ENCODE measurements at places on chromosomes 16 and 17.

DNA sequence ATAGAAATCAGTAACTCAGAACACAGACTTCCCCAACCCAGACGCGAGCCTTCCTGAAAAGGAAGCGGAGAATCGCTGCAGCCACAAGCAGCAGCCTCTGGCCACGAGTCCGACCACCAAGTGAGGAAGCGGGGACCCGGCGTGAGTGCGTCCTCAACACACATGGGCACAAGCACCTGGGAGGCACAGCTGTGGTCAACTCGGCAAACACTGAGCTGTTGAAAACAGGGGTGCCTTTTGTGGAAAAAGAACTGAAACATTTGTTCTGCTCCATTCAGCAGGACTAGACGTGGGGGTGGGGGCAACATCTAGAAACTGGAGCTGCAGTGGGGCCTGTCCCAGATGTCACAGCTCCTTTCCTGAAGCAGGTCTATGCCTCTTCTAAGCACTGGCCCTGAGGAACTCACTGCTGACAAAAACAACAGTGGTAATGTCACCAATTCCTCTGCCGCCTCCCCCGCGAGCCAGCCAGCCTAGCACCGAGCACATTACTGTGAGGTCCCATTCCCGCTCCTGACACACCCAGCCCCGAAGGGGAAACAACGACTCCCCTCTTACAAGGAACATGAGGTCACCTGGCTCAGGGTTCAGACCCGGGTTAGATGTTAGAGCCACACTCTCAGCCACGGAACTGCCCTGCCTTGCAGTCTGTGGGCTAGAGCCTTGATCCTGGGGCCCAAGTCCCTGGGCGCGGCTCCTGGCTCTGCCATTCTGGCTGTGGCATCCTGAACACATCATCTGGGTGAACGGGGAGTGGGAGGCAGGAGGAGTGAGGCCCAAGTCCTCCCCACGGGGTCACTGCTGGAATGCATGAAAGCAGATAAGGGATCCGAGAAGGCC is 29.0 kb downstream of the KDM8 start:
- no peak for DNase-seq

DNA sequence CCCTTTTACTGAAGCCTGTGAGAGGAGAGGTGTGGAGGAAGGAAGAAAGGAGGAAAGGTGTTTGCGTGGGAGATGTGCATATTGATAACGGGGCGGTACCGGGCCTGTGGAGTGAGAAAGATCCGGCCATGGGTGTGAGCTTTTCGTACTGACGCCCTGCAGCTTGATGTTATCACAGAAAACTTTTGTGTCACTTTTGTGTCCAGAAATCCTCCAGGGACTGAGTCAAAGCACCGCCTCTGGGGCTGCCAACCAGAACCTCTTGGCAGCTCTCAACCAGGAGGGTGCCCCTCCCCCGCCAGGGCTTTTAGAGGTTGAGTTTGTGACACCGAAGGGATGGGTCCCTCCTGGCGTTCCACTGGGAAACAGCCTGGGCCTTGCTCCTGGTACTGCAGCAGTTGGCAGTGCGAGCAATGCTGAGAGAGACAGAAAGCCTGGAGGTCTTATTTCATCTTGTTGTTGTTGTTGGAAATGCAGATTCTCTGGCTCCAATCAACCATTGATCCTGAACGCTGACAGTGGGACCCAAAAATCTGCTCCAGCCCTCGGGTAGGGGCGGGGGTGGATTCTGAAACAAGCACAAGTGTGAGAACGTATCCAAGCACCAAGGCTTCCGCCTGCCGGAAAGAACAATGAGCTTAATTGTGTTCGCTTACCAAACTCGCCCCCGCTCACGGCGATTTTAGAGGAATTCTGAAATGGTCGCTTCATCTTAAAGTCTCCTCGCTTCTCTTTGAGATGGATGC is 65.0 kb downstream of the CRISPLD2 start:
- no peak for DNase-seq

DNA sequence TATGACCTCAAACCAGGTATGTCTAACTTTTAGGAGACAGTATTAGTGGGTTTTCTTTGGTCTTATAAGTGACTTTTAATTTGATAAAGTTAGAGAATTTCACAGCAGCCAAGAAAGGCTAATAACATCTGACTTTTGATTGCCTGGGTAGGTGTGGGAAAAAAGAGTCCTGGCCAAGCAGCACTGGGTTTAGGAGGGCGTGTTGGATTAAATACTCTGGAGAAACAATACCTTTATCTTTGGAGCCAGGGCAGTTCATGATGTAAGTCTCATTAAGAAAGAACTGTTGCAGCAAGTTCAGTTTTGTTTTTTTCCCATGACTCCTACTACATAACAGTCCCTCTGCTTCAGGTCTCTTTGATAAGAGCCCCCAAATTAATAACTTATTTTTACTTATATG is 26.7 kb upstream of the MRC2 start:
- DNase-seq, result no peak

- DNase-seq, result no peak
These were observed 3.1 kb downstream of the SEPTIN1 start for GRCh38 chr16:30379158-30379783.

DNA sequence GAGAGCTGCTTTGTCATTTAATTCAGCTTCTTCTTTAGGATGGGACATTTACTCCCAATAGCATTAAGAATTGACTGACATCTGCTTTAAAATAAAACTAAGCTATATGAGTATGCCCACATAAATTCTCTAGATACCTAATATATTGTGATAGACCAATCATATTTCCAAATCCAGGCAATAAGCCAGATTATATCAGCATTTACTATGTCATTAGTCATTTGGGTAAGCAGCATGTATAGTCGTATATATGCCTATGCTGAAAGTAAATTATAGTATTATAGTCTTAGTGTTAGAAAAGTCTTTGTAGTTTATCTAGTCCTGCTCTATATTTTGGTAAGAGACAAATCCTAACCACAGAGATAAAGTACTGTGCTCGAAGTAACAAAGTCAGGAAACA is 958.1 kb downstream of the KCNJ2 start:
- DNase-seq, result no peak

DNA sequence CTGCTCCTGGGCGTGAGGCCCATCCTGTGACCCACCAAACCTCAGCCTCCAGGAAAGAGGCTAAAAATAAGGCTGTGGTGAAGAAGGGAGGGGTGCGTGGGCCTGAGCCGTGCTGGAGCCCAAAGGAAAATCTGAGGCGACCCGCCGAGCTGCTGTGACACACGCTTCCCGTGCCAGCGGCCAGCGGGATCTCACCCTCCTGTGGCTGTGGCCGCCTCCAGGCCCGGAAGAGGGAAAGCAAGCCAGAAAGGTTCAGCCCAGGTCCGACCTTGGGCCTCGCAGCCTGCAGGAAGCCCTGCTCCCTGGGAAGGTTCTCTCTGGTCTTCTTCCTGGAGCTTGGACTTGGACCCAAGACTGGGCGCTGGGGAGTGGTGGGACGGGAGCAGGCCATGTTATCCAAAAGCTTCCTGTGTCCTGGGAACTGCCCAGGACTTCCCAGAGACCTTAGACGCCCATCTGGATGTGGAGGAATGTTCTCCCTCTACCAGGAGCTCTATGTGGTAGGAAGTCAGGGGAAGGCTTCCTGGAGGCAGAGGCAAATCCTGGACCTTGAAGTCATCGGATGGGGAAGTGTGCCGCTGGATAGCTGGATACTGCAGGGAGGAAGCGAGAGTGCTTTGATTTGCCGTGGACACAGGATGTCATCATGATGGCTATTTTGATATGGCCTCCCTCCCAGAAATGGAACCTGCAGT is 11.4 kb downstream of the SPNS2 start:
- DNase-seq, result no peak

DNA sequence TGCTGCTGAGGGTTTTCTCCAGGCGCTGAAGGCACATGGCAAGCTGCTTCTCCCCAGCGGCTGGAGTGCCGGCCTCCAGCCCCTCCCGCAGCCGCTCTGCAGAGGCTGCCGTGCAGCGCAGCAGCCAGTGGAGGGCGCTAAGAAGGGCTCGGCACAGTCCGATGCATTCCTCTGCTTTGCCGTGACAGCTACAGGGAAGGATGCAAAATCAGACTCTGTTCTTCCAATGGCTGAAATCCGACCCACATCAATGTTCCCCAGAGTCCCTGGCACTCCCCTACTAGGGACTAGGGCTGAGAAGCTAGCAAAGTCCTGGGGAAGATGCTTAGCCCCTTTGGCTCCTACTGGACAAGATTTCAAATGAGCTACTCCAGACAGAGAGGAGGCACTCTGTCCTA is 19.0 kb downstream of the MED24 start:
- DNase-seq, result no peak

GRCh38 chr16:69930117-69930776 is 20.9 kb upstream of the CLEC18A start:
- peak; percentile 4 for DNase-seq

DNA sequence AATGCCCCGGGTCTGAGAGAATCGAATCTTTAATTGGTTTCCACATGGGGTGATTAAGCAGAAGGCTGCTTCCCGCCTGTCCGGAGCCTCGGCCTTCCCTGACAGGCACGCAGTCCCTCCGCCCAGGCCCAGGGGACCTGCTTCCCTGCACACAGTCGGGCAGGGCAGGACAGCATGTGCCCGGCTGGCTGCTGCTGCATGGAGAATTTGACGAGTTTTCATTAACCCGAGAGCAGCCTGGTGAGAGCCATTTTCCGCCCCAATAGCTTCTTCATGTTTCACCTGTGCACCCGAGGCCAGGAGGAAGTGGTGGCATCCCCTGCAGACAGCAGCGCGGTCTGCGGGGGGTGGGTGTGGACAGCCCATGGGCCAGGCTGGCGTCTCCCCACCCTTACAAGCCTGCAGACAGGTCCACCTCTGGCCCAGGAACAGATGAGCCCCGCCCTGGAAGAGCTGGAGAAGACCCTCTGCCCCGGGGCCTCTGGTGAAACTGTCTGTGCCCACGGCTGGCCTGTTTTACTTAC is 67.0 kb downstream of the KLHDC4 start:
- DNase-seq, result no peak
